ENCODE measurements at places on chromosomes 12 and 14.

DNA sequence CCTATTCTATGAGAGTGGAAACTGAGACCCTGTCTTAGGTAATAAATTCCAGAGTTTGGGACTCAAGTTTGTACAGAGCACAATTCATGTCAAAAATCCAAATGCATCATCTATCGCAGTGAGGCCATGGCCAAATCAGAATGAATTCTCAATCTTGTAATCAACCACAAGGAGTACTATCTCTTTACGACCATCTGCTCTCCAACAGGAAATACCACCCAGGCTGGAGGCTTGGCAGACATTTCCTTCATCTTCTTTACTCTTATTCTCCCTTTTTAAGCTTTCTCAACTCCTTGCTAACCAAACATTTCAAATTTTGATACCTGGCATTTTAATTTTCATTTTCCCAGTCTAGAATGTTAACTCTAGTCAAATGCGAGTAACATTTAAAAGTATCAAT is 32.7 kb upstream of the RNU6-7 start:
- no peaks in the 10 kb centered on the region for H3K4me1 ChIP-seq
- no peak for DNase-seq
- no peaks in the 10 kb centered on the region for H3K27me3 ChIP-seq

- DNase-seq = no peak
- H3K4me1 ChIP-seq = peaks cover 20% of the 10 kb centered on the region
- no peaks in the 10 kb centered on the region for H3K36me3 ChIP-seq
Observed at GRCh38 chr12:26868447-26869103, 35.6 kb upstream of the ITPR2 start.

- no peaks in the 10 kb centered on the region for H3K27me3 ChIP-seq
- H3K4me1 ChIP-seq = peaks cover 10% of the 10 kb centered on the region
- H3K4me3 ChIP-seq = no peak overlapping the region
- H3K27ac ChIP-seq = peak overlapping the region; percentile 37
Observed at GRCh38 chr14:88613552-88614010, 50.7 kb downstream of the ZC3H14 start.

- no peaks in the 10 kb centered on the region for H3K27me3 ChIP-seq
- H3K27ac ChIP-seq = peak overlapping the region; percentile 87
- DNase-seq = no peak
- peaks cover 38% of the 10 kb centered on the region for H3K4me1 ChIP-seq
- peaks cover 10% of the 10 kb centered on the region for H3K36me3 ChIP-seq
Observed at GRCh38 chr14:71687166-71687831, 244.9 kb upstream of the RGS6 start.

GRCh38 chr14:34931206-34931605 is 51.6 kb upstream of the SRP54 start:
- peaks cover 2% of the 10 kb centered on the region for H3K36me3 ChIP-seq
- no peak overlapping the region for H3K27ac ChIP-seq
- DNase-seq = no peak
- H3K4me1 ChIP-seq = no peaks in the 10 kb centered on the region

- H3K4me1 ChIP-seq = peaks cover 54% of the 10 kb centered on the region
- H3K27me3 ChIP-seq = no peaks in the 10 kb centered on the region
- no peak overlapping the region for H3K4me3 ChIP-seq
Observed at GRCh38 chr12:14952299-14952921, 9.0 kb downstream of the ARHGDIB start.

DNA sequence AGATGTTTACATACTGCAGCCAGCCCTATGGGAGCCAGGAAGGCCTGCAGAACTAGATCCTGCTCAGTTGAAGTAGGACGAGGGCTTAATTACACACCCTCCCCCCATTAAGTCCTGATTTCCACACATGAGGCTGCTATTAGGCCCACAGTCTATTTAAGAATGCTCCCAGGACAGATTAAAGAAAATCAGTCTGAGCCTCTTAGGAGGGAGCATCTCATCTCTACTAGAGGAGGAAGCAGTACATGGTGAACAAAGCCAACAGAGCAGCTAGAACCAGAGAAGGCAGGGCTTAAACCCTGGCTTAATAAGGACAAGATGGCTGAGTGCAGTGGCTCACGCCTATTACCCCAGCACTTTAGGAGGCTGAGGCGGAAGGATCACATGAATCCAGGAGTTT is 55.8 kb upstream of the ARHGAP5 start:
- peaks cover 29% of the 10 kb centered on the region for H3K4me1 ChIP-seq
- DNase-seq = no peak
- H3K4me3 ChIP-seq = no peak overlapping the region
- no peaks in the 10 kb centered on the region for H3K36me3 ChIP-seq
- no peak overlapping the region for H3K27ac ChIP-seq

DNA sequence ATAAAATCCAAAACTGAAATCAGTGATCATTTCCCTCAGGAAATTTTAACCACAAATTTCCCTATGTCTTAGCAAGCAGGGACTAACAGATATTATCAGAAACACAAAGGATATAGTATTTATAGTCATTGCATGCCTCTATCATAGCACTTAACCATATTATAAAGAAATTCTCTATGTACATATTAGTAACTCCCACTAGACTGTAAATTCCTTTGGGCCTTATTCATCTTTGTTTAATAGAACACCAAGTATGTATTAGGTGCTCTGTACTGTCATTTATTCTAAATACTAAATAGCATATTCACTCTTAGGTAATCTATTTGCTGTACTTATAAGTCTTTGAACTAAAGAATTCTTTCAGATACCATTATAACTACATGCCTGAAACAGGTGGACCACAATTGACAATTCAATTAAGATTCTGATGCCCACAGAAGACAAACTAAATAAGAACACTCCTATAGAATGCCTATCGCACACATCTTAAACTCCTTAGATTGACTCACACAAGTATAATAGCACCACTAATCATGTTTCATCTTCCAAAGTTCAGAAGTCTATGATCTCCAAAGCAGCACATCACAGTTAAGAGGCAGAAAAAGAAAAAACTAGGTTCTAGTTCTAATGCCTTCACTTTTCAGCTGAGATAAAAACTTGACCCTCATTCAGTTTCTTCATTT is 134.1 kb downstream of the FSCB start:
- H3K27ac ChIP-seq = peak overlapping the region; percentile 78
- no peak for DNase-seq
- no peak overlapping the region for H3K4me3 ChIP-seq
- H3K27me3 ChIP-seq = no peaks in the 10 kb centered on the region
- H3K4me1 ChIP-seq = peaks cover 42% of the 10 kb centered on the region
